Left colon (tissue), 2 donors: ENCODE measurements at places on chromosomes 2 and 18. TPM values are rescaled to one million over a fixed set of nuclear protein-coding genes. Genes with fewer than 3 reads are reported as not detected.

MREG gene
- 12.4 TPM for total RNA-seq

DNA sequence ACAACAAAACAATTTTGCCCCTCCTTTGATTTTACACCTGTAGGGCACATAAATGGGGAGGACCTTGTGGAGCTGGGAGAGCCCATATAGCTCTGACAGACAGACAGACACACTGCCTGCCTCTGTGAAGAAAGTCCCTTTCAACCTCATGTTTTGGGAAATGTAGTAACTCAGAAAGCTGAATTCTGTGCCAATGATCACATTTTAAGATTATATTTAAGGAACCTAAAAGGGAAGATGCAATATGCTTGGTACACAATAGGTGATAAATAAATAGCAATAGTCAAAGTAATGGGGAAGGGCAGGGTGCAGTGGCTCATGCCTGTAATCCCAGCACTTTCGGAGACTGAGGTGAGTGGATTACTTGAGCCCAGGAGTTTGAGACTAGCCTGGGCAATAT is 446.4 kb upstream of the ID2 start:
- no peak for DNase-seq

- no peak for DNase-seq
These were observed 980.1 kb upstream of the POU3F3 start for GRCh38 chr2:103873716-103874351.

DNA sequence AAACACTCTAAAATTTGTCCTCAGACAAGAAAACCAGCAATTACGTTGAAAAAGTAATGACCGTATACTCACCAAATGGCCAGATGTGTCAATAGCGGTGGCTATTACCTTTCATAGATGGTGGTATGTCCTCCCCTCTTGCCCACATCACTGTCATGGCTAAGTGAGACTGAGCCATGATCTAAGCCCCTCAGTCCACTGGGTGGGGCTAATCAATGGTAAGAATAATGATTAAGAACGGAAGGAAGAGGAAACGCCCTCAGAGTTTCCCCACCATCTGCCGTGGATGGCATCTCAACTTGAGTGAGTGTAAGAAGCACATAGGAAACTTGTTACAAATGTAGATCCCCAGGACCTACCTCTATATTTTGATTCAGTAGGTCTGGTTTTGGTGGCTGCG is 65.8 kb upstream of the EFEMP1 start:
- DNase-seq, result no peak

REG1B gene
- total RNA-seq, result not detected

- no peak for DNase-seq
These were observed 420.3 kb upstream of the MMADHC start for GRCh38 chr2:150007815-150008430.

GRCh38 chr2:208686665-208687064 is 280.1 kb downstream of the PTH2R start:
- DNase-seq, result no peak
